ENCODE measurements at places on chromosomes 4 and X.

GRCh38 chr4:83381173-83381572 is 46.5 kb upstream of the HPSE start:
- no peak for DNase-seq

DNA sequence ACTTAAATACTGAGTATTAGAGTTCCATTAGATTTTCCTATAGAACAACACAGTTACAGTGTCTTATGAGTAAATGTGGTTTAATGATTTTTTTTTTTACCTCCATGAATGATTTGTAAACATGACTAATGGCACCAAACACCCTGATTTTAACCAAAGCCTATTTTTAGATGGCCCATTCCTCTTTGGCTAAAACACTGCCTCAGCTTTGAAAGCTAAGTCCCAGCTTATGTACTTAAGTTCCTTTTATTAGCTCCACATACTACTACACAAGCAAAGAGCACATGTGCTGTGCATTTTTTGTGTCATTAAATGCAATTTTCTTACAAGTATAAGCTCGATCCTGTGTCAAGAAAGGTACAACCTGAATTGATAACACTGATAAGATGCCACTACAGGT is 575.6 kb upstream of the PITX2 start:
- no peak for DNase-seq

GRCh38 chr4:25937801-25938200 is 23.8 kb downstream of the SMIM20 start:
- DNase-seq: no peak

- DNase-seq: no peak
Observed at GRCh38 chrX:23246001-23246400, 88.6 kb upstream of the PTCHD1 start.

GRCh38 chr4:156298230-156298629 is 344.6 kb upstream of the CTSO start:
- DNase-seq: peak; percentile 39

DNA sequence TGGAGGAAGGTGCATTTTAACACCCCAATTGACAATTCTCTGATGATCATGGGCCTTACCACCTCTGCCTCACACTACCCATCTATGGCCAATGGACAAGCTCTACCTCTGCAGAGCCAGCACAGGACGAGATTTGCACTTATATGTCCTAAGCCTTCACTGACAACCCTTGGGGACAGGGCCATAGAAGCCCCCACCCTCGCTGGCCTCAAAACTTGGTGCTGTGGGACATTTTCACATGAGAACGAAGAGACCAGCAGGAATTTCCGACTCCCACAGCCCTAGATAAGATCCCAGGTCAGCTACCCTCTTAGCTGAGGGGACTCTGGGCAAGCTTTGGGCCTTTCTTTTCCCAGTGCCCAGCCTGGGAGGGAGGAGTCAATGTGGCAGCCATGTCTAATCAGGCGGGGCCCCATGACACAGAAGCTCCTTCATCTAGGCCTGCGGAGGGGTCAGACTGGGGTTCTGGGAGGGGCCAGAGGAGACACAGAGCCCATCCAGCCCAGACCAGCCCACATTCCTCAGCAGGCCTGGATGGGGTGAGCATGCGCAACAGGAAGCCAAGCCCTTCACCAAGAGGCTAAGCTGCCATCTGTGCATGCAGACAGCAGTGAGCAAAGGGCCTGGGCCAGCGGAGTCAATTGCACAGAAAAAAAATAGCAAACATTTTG is 12.1 kb downstream of the PJA1 start:
- DNase-seq: peak; percentile 60

DNA sequence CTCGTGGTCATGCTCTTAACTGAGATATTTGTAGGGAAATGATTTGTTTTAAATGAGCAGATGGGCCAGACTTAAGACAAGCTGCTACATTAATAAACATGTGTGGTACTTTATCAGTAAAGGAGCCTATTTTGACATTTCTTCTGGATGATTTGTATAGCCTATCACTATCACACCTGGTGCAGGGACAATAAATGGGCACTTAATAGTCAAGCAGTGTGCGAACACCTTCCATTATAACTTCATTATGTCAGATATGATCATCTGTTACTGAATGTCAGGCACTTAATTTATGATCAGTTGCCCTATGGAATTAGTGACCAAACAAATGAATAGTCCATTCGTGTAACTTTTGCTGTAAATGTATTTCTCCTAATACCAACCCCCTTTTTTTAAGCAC is 628.8 kb downstream of the ADGRL3 start:
- no peak for DNase-seq

DNA sequence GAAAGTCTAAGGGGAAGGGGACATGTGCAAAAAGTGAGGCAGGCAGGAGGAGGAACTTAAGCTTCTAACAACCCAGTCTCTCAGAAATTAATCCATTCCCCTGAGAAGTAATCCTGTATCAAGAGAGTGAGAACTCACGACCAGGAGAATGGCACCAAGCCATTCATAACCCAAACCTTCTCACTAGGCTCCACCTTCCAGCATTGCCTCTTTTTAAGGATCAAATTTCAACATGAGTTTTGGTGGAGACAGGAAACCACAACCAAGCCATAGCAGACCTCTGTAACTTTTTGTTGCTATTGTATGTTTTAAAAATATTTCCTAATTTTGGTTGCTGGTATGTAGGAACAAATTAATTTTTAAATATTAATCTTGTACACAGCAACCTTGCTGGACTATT is 32.8 kb downstream of the PASD1 start:
- DNase-seq: no peak

DNA sequence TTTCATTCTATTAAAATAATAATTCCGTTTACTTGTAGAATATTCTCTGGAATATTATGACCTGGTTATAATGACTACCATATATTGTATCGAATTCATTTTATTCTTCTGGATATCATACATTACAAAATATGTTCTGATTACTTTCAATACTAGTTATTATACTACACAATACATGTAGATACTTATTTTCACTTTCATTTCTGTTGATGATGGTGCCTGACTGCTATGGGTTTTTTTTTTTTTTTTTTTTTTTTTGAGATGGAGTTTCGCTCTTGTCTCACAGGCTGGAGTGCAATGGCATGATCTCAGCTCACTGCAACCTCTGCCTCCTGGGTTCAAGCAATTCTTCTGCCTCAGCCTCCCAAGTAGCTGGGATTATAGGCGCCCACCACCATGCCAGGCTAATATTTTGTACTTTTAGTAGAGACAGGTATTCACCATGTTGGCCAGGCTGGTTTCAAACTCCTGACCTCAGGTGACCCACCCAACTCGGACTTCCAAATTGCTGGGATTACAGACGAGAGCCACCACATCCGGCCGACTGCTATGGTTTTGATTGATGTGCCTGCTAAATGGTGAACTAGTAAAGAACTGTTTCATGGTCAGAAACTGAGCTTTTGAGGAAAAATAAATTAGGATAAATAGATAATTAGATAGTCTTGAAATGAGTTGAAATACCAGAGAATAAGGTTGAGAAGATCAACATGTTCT is 39.5 kb downstream of the PCDH10 start:
- DNase-seq: no peak

- no peak for DNase-seq
Observed at GRCh38 chrX:13275031-13275430, 44.8 kb downstream of the ATXN3L start.

DNA sequence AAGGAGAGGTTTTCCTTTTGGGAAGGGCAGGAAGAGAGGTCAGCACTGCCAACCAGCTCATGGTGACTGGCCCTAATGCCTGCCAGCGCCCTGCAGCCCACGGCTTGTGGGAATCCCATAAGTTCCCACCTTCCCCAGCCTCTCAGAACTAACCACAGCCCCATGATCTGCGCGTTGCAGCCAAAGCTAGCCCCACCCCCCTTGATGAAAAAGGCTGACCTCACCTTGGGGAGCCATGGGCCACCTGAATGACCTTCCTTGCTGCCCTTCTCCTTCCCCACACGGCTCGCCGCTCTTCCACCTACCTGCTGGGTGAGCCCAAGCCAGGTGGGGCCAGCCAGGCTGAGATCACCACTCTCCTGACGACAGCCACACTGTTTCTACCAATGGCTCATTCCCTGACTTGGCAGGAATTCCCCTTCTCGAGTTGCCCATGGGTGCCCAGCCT is 3.9 kb upstream of the ELF4 start:
- no peak for DNase-seq

DNA sequence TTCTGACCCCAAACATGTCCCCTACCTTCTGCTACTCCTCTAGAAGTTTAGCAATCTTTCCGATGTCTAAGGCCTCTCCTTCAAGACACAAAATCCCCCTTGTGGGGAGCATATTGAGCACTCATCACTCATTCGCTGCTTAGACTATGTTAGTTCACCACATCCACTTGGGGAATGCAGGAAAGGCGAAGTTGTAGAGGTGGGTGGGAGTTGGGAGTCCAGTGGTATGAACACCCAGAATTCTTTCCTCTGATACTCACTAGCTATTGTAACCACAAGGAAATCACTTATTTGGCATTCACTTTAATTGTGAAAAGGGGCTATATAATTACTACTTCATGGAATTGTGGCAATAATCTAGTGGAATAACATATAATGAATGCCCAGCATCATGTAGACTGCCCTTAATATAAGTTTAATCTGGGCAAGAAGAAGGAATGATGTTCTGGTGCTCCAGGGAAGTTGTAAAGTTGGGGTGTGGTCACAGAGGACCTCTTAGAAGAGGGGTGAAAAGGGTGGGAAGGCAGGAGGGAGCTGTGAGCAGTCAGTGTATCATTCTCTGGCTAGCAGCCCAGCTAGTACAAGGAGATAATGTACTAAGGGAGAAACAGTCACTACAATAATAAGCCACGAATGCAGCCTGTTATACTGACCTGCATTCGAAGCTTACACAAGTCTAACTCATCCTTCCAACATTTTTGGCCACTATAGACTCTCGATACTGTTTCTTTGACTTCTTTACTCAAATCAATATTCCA is 468.2 kb upstream of the DIPK2B start:
- DNase-seq: no peak

GRCh38 chr4:58453956-58454355 is 1343.8 kb upstream of the IGFBP7 start:
- no peak for DNase-seq

DNA sequence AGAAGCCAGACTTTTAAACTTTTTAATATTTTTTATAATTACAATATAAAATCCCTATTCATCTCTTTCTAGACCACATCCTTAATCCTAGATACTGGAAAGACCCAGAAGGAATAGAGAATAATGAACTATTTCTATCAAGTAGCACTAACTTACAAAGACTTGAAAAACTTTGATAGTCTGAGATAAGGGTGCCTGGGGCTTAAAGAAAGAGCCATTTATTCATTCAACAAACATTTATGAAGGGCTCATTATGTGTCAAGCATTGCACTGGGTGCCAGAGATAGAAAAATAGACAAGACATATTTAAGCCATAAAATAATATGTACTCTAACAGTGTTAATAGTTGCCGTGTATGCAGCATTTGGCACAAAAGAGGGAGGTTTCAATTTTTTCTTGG is 178.0 kb upstream of the EMCN start:
- DNase-seq: no peak

DNA sequence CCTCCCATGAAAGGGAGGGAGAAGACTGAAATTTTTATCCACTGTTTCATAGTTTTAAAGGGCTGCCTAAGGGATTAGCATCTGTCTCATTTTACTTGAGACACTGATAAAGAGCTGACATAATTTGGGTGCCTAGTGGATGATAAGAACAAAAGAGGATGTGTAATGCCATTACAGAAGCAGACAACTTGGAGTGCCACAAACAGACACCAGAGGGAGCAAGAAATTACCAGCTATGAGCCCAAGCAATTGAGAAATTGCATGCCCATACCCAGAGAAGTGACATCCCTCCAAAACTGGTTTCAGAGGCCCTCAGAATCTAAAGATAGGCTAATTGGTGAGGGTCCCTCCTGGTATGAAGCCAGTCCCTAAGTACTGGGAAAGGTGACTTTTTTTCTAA is 38.5 kb upstream of the POU3F4 start:
- DNase-seq: peak; percentile 3

DNA sequence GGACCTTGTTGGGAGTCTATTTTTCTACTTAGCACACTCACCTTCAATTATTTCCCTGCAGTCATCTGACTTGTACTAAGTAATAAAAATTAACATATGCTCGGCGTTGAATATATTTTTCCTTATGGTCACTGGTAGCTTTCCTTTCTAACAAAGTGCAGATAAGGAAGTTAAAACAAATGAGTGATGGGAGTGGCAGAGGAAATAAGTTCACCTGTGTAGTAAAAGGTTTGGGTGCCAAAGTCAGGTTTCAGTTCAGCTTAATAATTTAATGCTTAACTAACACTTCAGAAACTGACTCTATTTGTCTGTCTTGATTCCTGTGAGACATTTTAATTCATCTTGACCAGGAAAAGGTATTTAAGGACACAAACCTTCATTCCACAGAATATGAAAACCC is 184.4 kb downstream of the PCDH7 start:
- no peak for DNase-seq

DNA sequence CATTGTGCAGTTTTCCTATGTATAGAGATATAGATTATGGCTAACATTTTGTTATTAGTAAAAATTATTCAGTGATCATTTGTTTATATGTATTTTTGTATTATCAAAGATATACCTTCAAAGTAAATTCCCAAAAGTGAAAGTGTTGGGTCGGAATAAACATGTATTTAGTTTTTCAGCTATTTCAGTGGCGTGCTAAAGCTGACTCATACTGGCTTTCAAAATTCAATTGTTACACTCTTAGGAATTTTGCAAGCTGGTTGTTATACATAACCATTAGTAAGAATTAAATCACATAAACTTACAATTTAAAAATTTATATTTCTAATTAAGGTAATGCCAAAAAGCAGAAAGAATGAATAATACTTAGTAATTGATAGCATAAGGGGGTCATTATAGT is 288.4 kb upstream of the NRK start:
- DNase-seq: no peak

GRCh38 chr4:105088110-105088879 is 58.4 kb upstream of the TET2 start:
- DNase-seq: peak; percentile 12

GRCh38 chrX:68273887-68274286 is 159.4 kb downstream of the OPHN1 start:
- no peak for DNase-seq

DNA sequence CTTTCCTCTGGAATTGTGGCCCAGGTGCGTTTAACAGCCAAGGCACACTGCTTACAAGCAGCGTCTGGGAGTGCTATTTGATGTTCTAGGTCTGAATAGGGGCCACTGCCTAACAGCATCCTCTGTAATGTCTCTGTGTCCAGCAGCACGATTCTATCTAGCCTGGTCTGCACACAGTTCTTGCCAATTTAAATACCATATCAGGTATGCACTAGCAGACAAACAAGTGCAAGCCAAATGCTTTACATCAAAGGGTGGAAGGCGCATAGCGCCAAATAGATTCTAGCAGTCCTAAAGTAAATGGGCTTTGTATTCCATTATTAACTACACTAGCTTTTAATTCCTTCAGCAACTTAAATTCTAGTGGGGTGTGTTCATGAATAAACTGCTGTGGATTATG is 15.8 kb upstream of the UGDH start:
- DNase-seq: no peak

GRCh38 chr4:83255584-83255983 is 29.0 kb downstream of the COQ2 start:
- peak; percentile 44 for DNase-seq

DNA sequence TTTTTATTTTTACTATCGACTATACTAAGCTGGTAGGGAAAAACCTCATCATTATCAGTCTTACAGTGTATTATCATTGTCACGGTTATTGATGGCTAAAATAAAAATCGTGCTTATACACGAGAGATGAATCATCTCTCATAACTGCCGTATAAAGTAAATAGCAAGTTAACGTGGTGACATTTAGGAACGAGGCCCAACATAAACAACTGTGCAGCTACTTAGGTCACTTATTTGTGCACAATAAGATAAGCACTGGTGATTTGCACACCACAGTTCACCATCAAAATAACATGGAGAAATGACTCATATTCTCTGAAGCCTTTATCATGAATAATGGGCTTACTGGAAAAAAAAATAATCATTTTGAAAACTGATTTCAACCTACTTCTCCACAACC is 482.0 kb upstream of the TENM3 start:
- DNase-seq: no peak
